ENCODE measurements at places on chromosomes 12 and 14.

DNA sequence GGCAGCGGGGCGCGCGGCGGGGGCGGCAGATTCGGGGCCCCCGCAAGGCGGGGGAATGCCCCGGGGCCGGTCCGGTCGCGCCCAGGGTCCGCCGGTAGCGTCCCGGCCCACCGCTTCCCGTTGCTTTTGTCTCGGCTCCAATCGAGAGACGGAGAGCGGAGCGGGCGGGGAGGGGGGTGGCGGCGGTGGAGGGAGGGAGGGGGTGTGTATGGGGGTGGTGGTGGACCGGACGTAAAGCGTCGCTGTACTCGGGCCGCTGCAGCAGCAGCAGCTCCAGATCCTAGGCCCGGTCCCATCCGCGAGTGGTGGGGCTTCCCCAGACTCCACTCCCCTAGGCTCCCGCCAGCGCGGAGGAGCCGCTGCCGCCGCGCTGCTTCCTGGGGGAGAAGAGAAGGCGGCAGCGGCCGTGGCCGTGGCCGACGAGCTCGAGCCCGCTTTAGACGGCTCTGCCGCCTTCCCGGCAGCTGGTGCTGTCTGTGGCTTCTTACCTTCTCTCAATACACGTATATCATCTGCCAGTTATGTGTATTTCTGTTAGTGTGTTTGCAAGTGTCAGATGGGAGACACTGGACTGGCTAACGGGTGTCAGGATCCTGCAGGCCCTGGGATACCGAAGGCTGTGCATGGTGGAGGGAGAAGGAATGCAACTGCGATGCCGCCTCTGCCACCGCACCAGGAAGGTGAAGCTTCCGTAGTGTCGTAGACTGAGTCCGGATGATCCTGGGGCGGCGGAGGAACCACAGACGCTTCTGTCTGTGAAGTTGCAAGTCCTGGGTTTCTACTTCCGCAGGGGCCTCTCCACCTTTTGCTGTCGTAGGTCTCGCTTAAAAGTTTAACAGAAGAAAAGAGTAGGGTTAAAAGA lies 508 bp downstream of the CNOT2 start:
- peak; percentile 19 for DNase-seq

DNA sequence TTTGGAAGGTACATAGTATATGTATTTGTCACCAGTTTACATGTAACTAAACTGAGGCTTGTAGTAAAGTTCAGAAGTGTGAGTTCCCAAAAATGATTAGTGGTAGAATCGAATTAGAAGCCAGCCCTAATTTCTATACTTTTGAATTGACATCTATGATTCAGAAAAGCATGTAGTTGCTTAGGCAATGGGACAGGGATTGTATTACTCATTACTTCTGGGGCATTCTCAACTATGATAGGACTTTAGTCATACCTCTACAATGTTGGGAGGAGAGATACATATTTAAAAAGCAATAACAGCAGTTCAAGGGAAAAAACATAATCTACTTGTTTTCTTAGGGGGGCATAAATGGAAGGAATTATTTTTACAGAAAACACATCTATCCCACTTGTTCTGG lies 277.9 kb upstream of the E2F7 start:
- no peak for DNase-seq

- no peak for DNase-seq
These were observed 16.6 kb upstream of the GPR68 start for GRCh38 chr14:91261115-91261514.

DNA sequence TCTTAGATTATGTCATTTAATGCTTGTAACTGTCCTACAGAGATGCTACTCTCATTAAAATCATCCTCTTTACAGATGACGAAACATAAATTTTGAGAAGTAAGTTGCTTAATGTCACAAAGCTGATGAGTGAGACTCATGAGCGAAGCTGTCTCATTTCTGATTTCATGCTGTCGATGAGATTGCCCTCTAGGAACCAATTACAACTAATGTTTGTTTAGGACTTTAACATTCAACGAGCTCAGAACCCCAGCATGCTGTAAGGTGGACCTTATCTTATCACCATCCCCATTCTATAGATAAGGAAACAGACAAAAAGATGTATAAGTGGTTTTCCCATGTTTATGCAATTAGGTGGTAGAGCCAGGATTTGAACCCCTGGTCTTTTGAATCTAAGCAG lies 23.1 kb downstream of the BHLHE41 start:
- DNase-seq, result no peak

DNA sequence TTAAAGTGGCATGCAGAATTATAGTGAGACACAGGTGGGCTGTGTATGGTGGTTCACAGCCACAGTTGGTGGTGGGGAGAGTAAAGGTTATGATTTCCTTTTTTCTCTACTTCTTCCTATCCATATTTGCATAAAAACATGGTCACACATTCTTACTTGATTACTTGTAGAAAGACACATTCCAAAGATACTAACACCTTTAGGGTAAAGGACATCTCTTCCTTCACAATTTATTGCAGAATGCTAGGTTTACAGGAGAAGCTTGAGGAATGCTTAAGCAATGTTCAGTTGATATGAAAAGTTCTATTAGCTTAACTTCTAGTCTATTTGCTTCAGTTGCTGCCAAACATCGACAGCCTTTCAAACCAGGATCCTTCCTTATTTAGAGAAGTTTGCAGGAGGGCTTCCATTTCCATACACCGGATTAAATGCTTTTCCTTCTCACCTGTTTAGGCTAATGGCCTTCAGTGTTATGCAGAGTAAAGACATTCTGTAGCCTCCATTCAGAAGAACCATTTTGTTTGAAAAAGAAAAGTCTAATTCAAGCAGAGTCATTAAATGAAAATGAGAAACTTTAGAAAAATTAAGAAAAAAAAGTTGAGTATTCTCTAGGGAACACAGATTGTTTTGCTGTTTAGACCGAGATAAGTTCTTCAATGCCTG lies 2.6 kb upstream of the PHC1 start:
- DNase-seq, result no peak

- DNase-seq, result no peak
These were observed 143.6 kb upstream of the CRY1 start for GRCh38 chr12:107236824-107237511.

GRCh38 chr12:109458771-109459208 lies 18.3 kb downstream of the KCTD10 start:
- DNase-seq, result no peak

- DNase-seq, result no peak
These were observed 4.4 kb downstream of the VDR start for GRCh38 chr12:47900131-47901062.

DNA sequence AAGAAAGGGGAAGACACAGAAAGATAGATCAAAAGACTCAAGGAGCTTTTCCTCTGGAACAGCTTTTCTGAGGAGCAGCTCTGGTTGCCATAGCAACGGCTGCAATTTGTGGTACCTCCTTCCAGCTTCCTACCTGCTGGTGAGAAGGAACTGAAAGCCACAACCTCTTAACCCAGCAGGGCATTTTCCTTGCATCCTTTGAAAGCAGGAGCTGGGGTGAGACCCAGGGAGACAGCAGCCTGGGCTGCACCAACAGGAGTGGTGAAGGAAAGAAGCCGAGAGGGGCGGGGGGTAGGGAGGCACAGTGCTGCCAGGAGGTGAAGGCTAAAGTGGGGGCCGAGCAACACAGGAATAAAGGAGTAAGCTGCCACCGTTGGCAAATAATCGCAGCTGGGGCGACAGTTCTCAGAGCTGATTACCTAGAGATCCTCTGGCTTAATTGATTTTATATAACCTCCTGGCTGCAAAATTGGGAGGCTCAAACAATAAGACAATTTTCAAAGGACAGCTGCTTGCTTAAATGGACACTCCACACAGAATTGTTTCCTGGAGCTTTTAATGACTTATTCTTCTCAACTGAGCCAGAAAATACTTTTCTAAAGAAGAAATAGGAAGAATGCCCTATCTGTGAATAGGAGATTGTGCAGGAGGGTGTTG lies 129.4 kb downstream of the RPAP3 start:
- no peak for DNase-seq

DNA sequence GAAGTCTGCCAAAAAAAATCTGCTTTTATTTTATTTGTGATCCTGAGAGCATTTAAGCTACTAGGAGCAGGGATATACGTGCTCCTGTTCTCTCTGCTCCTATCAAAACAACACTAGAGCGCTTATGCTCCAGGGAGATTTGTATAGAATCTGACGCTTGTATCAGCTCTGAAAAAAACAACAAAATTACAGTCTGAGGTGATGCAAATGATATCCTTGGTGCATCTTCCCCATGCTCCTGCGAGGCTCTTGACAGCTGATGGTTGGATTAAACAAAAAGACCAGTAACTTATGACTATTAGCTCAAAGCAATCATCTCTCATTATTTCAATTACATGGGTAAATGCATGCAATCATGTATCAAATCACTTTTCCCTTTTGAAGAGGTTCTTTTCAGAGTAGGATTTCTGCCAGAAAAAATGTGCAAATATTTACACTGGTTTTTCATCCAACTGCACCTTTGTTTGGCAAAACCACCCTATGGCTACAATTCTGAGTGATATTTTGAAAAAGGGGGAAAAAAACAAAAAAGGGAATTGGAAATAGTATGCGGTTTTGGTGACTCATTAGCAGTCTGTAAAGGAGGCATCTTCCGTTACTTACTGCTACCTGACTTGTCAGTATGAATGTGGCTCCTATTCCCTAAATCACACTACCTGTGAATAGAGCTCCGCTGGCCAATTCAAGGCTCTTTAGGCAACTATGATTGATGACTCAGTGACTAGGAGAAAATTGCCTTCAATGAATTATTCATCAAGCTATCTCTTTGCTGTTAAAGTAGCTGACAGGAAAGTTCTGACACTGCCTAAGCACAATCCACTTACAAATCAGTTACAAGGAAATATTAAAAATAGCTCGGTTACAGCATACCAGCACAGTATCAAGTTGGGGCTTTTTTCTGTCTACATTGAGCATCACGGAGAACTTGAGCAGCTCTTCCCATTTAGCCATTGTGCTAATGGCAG lies 450.0 kb downstream of the FOXG1 start:
- DNase-seq, result no peak

- DNase-seq, result no peak
These were observed 21.6 kb downstream of the ASPG start for GRCh38 chr14:104107101-104107581.

GRCh38 chr12:1825382-1826102 lies 5.2 kb downstream of the LRTM2 start:
- DNase-seq, result no peak

GRCh38 chr12:53181935-53182334 lies 1.2 kb upstream of the CSAD start:
- no peak for DNase-seq

- DNase-seq, result no peak
These were observed 7.8 kb downstream of the LIMA1 start for GRCh38 chr12:50275556-50275955.

- DNase-seq, result no peak
These were observed 541 bp upstream of the RNU6-7 start for GRCh38 chr14:32201193-32201815.

GRCh38 chr12:112664569-112664968 lies 127.0 kb upstream of the RPH3A start:
- DNase-seq, result no peak

Data from skeletal muscle cell (primary cell).